PC-3 (cell line): ENCODE measurements at places on chromosomes 2 and 18. TPM values are rescaled to one million over a fixed set of nuclear protein-coding genes. Genes with fewer than 3 reads are reported as not detected.

DNA sequence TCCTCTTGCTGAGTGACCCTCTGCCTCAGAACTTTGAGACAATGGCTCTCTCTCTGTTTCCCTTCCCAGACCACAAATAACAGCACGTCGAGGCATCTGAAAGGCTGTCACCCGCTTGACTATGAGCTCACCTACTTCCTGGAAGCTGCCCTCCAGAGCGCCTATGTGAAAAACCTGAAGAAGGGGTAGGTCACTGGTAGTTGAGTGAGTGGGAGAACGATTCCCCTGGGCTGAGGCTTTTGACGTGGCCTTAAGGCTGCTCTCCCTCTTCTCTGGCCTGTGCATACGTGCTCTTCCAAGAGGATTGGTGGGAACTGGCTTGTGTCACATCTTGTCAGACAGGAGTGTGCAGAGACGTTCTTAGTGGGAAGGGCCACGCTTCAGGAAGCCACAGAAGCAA lies 63.1 kb upstream of the MCFD2 start:
- no peak for DNase-seq

Gene KCNJ13
- total RNA-seq = not detected in 2 replicates

GRCh38 chr18:55875371-55875901 lies 287.4 kb upstream of the TCF4 start:
- no peak for DNase-seq

GRCh38 chr2:179240481-179241451 lies 23.9 kb downstream of the SESTD1 start:
- no peak for DNase-seq

- DNase-seq = no peak
Observed at GRCh38 chr2:237336131-237336530, 77.8 kb downstream of the COL6A3 start.

Gene CDH7
- total RNA-seq = 6.1 and 7.3 TPM in 2 replicates
